ENCODE measurements at places on chromosomes 16 and 17.

DNA sequence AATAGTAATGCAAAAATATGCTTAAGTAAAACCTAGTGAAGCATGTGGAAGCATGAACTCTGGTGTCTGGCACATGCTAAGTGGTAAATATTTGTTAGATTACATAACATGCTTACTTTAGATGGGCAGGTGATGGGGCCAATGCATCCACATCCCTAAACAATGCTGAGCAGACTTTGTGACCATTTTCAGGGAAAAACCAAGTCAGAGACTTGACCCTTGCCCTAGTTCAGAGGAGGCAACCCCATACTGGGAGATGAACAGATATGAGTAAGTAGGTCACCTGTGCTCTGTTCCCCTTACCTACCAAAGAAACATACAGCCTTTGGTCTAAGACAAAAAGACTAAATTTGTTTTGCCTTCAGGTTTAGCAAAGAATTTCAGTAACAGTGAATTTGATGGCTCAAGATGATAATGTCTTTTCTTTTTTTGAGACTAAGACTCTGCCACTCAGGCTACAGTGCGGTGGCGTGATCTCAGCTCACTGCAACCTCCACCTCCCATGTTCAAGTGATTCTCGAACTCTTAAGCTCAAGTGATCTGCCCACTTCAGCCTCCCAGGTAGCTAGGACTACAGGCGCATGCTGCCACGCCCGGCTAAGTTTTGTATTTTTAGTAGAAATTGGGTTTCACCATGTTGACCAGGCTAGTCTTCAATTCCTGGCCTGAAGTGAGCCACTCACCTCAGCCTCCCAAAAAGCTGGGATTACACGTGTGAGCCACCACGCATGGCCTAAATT lies 91.4 kb downstream of the HIC1 start:
- no peak for DNase-seq

- DNase-seq, result no peak
These were observed 19.6 kb upstream of the APPBP2 start for GRCh38 chr17:60545465-60546191.

DNA sequence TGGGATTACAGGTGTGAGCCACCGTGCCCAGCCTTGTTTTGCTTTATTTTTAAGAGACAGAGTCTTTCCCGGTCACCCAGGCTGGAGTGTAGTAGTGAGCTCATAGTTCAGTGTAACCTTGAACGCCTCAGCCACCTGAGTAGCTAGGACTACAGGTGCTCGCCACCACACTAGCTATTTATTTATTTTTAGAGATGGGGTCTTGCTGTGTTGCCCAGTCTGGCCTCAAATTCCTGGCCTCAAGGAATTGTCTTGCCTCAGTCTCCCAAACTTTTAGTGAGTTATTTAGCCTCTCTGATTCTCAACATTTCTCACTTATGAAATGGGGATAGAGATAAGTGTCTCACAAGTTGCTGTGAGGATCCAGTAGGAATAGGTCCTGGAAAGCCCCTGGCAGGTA lies 21.7 kb downstream of the FZD2 start:
- no peak for DNase-seq

DNA sequence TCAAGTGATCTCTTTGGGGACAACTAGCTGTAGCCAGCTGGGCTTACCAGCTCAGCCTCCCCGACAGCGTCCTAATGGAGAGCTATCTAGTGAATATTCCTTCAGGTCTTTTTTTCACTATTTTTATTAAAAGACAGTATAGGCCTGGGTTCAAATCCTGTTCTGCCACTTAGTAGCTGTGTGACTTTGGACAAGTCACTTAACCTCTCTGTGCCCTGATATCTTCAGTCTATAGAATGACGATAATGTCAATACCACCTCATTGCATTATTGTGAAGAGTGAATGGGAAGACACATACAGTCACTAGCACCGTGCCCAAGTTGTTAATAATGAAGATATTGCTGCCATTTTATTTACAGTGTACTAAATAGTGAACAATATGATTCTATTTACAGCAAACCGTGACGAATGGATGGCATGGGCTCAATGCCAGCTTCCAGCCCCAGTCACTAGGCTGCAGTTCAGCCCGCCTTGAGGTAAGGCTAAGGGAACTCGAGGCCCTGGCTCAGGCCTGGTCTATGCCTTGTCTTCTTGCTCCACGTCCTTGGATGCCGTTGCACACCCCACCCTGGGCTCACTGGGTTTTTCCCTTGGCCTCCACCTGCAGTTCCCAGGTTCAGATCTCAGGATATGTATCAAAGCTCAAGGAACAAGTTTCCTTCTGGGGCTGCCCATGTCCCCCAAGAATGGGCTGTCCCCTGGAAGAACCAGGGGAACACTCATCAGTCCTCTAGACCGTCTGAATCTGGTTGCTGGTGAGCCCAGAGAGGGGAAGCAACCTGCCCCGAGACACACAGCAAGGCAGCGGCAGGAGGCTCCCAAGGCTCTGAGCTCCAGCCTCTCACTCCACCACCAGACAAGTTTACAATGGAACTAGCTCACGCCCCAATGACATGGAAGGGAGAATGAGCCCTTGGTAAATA lies 95.4 kb upstream of the TNRC6C start:
- no peak for DNase-seq

GRCh38 chr17:54760836-54761235 lies 139.8 kb upstream of the TOM1L1 start:
- no peak for DNase-seq

GRCh38 chr17:39080421-39081078 lies 70.9 kb downstream of the PLXDC1 start:
- no peak for DNase-seq

DNA sequence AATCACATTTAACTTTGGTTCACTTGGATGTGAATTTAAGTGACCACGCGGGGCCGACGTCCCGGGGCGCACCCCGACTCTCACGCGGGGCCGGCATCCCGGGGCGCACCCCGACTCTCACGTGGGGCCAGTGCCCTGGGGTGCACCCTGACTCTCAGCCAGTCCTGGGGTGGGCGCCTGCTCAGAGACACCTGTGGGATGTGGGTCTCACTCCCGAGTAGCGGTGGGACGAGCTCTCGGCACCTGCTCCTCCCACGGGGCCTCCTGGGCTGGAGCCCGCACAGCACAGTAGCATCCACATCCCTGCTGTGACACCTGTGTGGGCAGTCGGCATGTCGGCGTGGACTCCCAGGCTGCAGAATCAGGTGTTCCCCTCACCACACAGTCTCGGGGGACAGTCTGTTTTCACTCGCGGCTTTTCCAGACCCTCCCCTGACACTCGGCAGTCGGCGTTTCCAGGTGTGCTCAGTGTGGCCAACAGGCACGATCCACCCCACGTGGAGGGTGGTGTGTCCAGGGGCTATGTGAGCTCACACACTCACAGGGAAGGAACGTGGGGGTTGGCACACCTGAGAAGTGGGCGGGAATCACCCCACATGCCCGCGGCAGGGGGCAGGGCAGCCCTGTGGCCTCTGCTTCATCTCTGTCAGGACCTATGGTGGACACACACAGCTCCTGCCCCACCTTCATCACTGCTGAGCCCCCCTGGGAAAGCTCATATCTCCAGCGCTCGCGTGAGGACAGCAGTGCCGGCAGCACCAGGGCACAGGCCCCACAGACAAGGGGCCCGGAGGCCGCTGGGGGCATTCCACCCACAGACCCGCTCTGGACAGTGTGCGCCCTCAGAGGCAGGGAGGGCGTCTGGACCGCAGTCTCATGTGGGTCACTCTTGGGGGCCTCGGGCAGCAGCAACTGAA lies 51.8 kb downstream of the LMF1 start:
- no peak for DNase-seq

- no peak for DNase-seq
These were observed 35.3 kb upstream of the PITPNM3 start for GRCh38 chr17:6591599-6592158.

GRCh38 chr17:17564896-17565295 lies 26.6 kb downstream of the PEMT start:
- DNase-seq, result no peak

GRCh38 chr16:4465977-4466779 lies 8.2 kb downstream of the NMRAL1 start:
- no peak for DNase-seq

GRCh38 chr16:89326721-89327120 lies 109.2 kb downstream of the ZNF778 start:
- DNase-seq, result no peak

- DNase-seq, result no peak
These were observed 2.1 kb upstream of the ZSCAN10 start for GRCh38 chr16:3101018-3101840.

- no peak for DNase-seq
These were observed 26.2 kb downstream of the ENDOV start for GRCh38 chr17:80441133-80441578.

DNA sequence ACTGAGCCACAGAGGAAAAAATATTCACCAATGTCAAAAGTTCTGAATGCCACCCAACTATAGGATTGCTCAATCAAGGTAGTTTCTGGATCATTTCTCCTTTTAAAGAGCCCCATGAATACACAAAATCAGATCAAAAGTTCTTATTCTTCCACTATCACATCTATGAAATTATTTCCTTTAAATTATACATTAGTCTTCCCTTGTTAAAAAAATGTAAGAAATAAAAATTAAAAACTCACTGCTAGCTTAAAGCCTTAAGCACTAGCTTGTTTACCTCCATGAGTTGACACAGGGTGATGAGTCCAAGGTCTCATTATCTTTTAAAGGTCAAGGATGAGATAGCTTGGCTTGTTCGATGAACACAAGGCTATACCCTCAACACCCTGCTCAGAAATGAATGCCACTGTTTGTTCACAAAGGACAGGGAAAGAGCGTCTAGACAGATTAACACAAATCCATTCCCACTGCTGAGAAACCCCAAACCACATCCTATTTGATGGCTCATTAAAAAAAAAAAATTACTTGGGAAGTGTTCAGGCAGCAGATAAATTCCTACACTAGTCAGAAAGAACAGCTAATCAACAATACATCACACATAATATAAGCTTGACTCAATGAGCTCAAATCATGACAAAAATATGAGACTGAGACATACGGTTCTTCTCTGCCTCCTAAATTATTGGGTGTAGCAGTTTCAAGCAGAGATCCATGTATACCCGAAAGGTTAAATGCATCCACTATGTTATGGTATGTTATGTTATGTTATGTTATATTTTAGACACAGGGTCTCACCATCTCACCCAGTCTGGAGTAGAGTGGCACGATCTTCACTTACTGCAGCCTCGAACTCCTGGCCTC lies 118.9 kb downstream of the PARN start:
- DNase-seq, result no peak

DNA sequence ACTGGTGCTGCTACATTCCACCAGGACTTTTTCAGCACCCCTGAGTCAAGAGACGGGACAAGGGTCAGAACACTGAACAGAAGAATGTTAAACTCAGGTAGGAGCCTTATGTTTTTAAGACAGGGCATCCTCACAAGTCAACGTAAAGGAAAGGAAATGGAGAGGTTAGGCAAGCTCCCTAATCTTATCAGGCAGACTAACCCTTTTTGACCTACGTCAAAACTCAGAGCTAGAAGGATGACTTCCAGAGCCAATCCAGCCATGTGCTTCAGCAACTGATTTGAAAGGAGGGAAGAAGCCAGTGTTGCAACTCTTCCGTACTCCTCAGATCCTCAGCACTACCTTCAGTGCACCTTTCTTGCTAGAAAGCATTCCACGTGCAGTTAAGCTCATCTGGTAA lies 46.8 kb downstream of the REXO5 start:
- no peak for DNase-seq

GRCh38 chr16:47664653-47665325 lies 203.7 kb downstream of the PHKB start:
- no peak for DNase-seq

GRCh38 chr16:49581630-49582298 lies 208.2 kb downstream of the C16orf78 start:
- no peak for DNase-seq

DNA sequence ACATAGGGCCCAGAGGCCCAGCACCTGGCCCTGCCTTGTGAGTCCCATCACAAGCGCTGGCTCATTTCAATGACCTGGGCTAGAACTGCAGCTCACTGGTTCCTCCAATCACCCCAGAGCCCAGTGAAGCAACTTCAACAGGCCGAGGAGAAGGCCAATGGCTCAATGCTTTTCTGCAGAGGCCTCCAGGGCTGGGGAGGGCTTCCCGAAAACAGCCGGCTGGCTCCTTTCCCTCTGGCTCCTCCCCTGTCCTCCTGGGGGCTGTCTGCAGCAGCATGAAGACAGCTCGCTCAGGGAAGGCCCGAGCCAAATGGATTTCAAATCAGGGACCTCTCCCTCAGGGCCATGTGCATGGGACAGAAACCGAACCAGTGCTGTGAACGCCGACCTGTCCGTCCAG lies 121.6 kb downstream of the ZNF423 start:
- DNase-seq, result no peak

DNA sequence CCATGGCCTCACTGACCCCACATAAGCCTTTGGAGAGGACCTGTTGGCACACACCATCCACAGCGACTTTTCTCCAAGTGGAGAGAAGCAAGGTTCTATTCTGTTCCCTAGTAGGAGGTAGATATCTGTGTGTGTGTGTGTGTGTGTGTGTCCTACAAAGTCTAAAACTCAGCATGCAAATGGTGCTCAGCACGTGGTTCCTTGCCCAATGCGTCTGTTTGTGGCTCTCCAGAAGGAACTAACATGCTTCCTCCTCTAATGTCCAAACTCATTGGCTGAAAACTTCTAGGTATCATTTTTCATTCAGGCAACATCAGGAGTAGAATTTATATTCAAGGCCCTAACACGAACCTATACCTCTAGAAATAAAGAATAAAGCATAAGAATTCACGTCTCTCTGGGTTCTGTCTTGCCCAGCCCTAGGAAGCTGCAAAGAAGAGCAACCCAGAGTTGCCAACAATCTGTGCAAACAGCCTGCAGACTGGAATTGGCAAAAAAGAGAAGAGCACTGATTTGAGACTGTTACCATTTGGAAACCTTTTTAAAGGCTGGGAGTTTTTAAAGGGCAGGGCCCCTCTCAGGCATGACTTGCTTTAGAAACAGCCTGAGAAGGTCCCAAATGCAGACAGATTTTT lies 25.5 kb downstream of the MAP3K14 start:
- DNase-seq, result no peak

- DNase-seq, result no peak
These were observed 6.0 kb downstream of the SLC7A6 start for GRCh38 chr16:68270353-68270752.

DNA sequence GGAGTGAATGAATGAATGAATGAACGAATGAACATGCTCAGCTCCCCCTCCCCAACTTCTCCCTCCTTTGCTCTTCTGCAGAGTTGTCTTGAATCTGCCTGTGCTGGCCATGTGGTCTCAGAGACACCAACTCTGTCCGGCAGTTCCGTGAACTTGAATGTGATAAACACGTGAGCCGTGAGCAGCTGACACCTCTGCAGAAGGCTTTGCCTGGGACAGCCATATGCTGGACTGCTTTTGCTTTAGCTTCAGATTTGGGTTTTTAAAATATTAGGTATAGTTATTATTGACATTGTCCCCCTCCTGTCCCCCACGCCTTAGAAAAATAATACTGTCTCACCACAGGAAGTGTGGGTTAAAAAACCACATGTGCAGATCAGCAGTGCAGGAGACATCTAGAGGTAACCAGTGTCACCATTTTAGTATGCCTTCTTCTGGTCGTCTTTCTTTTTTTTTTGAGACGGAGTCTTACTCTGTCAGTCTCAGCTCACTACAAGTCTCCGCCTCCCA lies 83.8 kb downstream of the ABCC1 start:
- no peak for DNase-seq

Measured in NCI-H510A (cell line).